NCI-H1417 treated with DMSO at 0.1 percent for 48 hours (cell line): ENCODE measurements at places on chromosomes 2 and 18.

GRCh38 chr2:96969321-96969720 lies 17.1 kb downstream of the FAM178B start:
- no peak for DNase-seq

- DNase-seq, result no peak
Measured at GRCh38 chr2:44010266-44010665, 14.5 kb upstream of the LRPPRC start.

DNA sequence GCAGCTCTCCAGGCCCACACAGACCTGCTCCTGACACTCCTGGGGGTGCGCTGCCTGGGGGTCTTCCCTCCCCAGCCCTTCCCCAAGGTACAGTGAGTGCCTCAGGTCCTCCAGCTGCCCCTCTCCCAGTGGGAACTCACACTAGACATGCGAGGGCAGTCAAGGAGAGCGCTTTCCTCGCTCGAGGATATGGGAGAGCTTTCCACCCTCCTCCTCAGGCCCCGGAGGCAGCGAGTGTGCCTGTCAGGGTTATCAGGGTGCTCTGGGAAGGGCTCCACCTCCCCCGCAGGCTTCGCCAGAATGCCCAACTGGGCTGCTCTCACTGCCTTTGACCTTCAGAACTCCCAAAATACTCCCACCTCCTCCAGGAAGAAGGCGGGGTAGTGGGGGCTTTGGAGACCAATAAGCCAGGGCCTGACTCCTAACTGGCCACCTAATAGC lies 85.7 kb upstream of the LAPTM4A start:
- no peak for DNase-seq

GRCh38 chr2:177724398-177725287 lies 332.1 kb downstream of the AGPS start:
- DNase-seq, result no peak

GRCh38 chr2:239339241-239339640 lies 61.6 kb downstream of the HDAC4 start:
- no peak for DNase-seq
